ENCODE measurements at places on chromosomes 4 and X. TPM values are rescaled to one million over a fixed set of nuclear protein-coding genes. Genes with fewer than 3 reads are reported as not detected.

DNA sequence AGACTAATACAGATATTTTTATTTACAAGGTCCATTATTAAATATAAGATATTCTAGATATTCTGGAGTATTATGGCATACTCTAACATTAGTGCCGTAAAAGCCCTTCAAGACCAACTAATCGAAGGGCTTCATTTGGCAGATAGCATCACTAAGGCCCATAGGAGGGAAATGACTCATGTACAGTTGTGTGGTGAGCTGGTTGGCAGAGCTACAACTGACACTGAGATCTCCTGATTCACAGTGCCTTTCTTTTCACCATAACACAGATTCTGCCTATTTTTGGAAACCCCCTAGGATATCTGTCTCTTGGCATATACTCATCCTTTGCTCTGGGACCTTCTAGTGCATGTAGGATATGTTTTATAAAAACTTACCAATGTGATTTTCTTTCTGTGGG, 201.7 kb upstream of the AFF2 start:
- H3K36me3 ChIP-seq = no peaks in the 10 kb centered on the region
- no peaks in the 10 kb centered on the region for H3K27me3 ChIP-seq
- H3K4me1 ChIP-seq = peaks cover 6% of the 10 kb centered on the region
- no peak overlapping the region for H3K4me3 ChIP-seq
- H3K27ac ChIP-seq = no peak overlapping the region
- peak; percentile 76 for DNase-seq

DNA sequence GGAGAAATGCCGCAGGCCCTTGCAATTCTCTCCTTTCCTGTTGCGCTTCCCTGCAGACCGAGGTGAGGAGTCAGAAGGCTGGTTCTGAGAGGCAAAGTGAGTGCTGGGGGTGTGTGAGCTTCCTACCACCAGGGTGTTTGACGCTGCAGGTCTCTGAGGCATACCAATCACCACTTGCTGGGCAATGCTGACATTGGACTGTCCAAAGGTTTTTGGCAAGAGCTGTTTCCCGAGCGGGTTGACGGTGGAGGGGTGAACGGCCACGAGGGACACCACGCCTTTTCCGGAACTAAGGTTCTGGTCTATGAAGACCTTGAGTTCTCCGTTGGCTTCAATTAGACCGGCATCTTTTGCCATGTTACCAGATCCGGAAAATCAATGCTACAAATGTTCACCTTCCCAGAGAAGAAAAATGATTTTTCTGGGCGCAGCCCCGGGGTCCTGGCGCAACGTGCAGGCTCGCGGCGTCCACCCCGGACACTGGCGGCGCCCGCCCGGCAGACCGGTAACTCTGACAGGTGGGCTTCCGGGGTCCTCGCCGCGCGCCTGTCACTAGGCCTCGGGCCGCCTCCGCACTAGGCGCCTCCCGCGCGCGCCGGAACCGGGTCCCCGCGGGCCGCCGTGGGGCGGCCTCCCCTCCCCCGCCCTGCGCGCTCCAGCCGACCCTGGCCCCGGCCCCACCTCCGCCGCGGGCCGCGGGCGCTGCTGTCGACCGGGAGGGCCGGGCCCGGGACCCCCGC, 44.9 kb upstream of the FAM47C start:
- H3K4me3 ChIP-seq = no peak overlapping the region
- H3K27ac ChIP-seq = no peak overlapping the region
- DNase-seq = no peak

DNA sequence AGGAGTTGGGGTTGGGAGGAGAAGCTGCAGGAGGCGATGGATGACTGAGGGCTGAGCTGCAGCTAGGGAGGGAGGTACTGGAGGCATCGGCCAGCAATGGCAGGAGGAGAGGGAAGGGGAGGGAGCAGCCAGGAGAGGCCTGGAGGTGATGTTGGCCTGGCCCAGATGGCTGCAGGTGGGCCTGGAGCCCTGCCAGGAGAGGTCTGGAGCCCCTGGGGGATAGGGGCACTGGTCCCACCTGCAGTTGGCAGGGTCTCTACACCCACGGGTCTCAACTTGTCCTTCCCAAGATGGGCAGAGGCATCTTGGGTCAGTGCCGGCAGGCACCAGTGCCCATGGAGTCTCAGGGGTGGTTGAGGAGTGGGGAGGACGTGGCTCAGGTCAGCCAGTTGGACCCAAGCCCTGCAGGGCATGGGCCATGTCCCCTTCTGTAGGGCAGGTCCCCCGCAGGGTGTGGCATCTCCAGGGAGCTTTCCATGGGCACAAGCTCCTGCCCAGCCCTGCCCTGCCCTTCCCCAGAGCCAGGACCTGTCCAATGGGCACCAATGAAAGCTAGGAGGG, 2.7 kb upstream of the MXD4 start:
- DNase-seq = no peak
- H3K27me3 ChIP-seq = no peaks in the 10 kb centered on the region
- no peak overlapping the region for H3K27ac ChIP-seq
- H3K4me3 ChIP-seq = no peak overlapping the region
- H3K36me3 ChIP-seq = no peaks in the 10 kb centered on the region

GRCh38 chrX:98299785-98300184, 1416.1 kb downstream of the RPA4 start:
- no peaks in the 10 kb centered on the region for H3K36me3 ChIP-seq
- H3K4me1 ChIP-seq = no peaks in the 10 kb centered on the region
- H3K4me3 ChIP-seq = no peak overlapping the region
- DNase-seq = no peak
- no peaks in the 10 kb centered on the region for H3K27me3 ChIP-seq
- no peak overlapping the region for H3K27ac ChIP-seq

DNA sequence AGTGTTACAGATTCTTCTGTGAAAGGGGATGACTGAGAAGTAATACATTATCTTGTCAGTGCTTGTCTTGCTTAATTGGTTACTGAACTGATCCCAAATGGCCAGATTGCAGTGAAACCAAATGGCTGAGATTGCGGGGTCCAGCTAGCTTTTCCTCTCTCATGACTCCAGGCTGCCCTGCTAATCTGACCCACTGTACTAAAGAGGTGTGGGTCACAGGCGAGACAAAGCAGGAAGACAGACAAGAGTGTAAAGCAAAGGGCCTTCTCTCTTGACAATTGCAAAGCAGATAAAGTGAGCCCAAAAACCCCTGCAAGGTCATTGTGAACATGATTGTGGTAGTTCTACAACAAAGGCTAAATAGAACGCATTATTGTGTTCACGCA, 2.1 kb downstream of the TMEM150C start:
- H3K27me3 ChIP-seq = peaks cover 29% of the 10 kb centered on the region
- H3K36me3 ChIP-seq = no peaks in the 10 kb centered on the region
- H3K27ac ChIP-seq = no peak overlapping the region

DNA sequence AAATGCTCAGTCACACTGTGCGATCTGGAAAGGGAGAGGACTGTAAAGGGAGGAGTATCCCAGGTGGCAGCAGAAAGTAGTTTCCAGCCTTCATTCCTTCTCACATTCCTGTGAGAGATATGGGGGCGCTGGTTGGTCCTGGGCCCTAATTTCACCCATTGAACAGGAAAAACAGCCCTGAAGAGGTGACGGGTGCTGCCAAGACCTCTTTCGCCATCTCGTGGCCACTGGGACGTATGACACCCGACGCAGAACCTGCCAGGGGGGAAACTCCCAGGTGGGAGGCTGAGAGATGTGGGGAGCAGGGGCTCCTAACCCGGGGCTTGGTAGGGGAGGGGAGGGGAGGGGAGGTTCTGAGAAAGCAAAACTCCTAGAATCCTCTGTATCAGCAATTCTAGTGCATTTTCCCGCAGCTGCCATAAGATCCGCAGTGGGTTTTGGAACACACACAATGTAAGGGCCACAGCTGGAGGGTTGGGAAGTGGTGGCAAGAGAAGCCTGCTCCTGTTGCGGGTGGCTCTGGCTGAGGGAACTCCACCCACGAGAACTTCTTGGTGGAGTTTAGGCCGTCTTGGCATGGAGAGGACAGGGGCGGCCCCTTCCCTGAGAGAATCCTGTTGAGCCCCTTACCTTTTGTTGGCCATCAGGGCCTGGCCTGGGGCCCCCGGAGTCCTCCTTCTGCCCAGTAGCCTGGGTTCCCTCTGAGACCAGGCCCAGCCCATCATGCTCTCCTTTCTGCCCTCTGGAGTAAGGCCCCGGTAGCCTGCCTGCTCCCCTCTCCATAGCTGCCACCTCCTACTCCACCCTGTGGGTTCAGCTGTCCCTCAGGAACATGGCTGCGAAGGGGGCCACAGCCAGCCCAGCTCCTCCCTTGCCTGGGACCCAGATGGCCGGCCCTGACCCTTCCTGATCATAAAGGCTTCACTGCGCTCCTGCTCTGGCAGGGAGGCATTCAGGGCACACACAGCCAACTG, 134.1 kb downstream of the OR13H1 start:
- H3K36me3 ChIP-seq = no peaks in the 10 kb centered on the region
- no peaks in the 10 kb centered on the region for H3K4me1 ChIP-seq
- no peaks in the 10 kb centered on the region for H3K27me3 ChIP-seq
- no peak overlapping the region for H3K27ac ChIP-seq
- no peak overlapping the region for H3K4me3 ChIP-seq

DNA sequence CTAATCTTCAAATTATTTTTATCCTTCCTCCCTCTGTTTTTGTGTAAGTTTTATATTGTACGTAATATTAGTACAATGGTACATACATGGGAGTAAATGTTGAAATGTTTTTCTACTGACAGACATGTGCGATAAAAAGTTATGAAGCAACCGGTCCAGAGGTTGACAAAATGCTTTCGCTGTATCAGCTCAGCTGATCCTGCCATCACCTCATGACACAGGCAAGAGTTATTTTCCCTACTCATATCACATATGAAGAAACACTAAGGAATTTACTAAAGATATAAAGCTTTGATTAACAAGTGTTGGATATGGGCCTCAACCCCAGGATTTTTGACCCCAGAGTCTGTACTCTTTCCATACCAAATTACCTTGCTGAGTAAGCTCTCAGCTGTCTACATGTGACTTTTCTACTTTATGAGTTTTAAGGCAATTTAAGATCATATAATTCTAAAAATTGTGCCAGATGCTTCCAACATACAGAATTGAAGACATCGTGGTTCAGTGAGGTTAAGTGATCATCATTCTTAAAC, 50.0 kb downstream of the CLCN5 start:
- no peaks in the 10 kb centered on the region for H3K36me3 ChIP-seq
- no peaks in the 10 kb centered on the region for H3K4me1 ChIP-seq
- H3K27me3 ChIP-seq = no peaks in the 10 kb centered on the region
- H3K27ac ChIP-seq = no peak overlapping the region

DNA sequence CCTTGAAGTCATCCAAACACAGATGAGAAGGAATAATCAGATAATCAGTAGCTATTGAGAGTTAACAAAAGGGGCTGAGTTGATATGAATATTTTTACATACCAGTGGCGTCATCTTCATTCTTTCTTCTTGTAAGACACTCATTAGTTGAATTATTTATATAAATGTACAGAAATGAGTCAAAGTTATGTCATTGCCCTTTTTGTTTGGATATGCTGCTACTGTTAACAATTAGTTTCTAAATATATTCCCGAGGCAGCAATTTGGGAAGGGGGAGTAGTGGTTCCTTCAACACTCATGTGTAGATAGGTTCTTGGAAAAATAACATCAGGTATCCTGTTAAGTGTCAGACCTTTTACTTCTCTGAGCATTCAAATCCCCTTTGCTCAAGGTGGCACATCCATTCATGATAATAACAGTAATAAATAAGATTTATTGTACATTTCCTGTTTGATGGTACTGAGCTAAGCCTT, 436.6 kb downstream of the SPRY1 start:
- H3K4me1 ChIP-seq = peaks cover 39% of the 10 kb centered on the region
- DNase-seq = peak; percentile 78
- H3K4me3 ChIP-seq = no peak overlapping the region
- peak overlapping the region; percentile 84 for H3K27ac ChIP-seq
- no peaks in the 10 kb centered on the region for H3K27me3 ChIP-seq

DNA sequence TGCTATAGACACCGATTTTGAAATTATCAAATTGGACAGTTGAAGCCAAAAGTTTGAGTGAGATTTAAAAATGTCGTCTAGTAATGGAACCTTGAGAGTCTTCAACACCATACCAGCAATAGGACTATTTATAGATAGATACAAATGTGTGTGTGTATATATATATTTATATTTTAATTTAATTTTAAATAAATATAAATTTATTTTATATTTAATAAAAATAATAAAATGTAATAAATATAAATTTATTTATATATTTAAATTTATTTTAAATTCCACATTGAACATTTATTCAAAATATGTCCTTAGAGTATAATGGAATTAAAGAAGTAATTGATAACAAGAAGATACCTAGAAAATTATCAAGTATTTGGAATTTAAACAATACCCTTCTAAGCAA, 221.9 kb upstream of the CXXC4 start:
- no peaks in the 10 kb centered on the region for H3K36me3 ChIP-seq
- H3K4me3 ChIP-seq = no peak overlapping the region
- no peak for DNase-seq
- H3K27ac ChIP-seq = no peak overlapping the region

DNA sequence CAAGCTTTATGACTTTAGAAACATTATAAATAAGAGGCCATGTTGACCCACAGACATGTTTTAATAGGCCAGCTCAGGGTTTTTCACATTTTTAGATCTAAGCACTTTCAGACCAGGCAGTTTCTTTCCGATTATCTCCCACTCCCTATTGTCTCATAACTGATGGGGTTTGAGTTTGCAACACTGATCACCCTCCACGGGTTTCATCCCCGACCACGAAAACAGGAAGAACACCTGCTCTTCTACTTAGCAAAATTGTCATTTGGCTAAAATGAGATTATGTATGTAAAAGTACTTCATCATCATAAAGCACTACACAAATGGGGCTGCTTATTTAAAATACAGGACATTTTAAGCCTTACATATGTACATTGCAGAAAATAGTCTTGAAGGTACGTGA, 407.9 kb downstream of the HNRNPD start:
- no peaks in the 10 kb centered on the region for H3K27me3 ChIP-seq
- DNase-seq = no peak
- H3K4me1 ChIP-seq = no peaks in the 10 kb centered on the region

DNA sequence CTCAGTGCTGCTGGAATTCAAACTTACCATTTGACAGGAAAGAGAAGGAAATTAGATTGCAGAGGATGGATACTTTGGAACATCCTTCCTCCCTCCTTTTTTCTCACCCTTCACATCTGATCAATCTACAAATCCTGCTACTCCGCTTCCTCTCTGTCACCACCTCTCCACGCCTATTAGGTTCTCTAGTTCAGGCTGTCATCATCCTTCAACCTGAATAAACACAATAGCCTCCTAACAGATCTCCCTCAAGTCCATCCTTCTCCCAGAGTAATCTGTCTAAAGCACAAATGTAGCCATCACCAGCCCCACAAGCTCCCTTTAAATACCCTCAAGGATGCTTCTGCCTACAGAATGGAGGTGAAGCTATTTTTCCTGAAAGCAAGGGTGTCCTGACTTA, 20.0 kb upstream of the SLAIN2 start:
- H3K27me3 ChIP-seq = no peaks in the 10 kb centered on the region
- H3K4me3 ChIP-seq = no peak overlapping the region
- no peak for DNase-seq
- no peaks in the 10 kb centered on the region for H3K36me3 ChIP-seq
- H3K4me1 ChIP-seq = no peaks in the 10 kb centered on the region

Gene UNC5C
- not detected for total RNA-seq

Gene LUZP4
- total RNA-seq = not detected

Gene CXCL1
- 12.9 TPM for total RNA-seq

Gene SPATA4
- total RNA-seq = not detected

Gene XG
- total RNA-seq = 16.3 TPM

Gene CC2D2A
- total RNA-seq = 19.5 TPM

Measured in GM23248 (cell line).